ENCODE measurements at places on chromosomes 6 and 20.
A peak's percentile ranks its signal among the peaks of the same experiment; 100 is the strongest.

- no peak for DNase-seq
These were observed 131.6 kb downstream of the KIF6 start for GRCh38 chr6:39593646-39594045.

DNA sequence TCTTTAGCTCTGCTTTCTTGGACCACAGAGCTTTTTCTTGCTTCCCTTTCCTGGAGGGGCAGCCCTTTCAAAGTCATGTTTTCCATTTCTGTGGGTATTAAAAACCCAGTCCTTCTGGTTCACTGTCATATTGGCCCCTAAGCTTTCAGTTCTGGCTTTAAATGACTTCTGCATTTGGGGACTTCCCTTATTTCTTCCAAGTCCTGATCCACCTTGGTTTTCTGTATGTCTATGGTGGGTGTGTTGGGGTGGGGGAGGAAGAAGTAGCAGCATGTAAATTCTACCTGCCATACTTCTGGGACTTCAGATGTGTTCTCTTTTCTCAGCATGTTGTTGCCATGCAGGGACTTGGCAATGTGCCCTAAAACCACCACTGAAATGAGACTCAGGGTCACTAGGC is 77.1 kb upstream of the EMILIN3 start:
- no peak for DNase-seq

GRCh38 chr6:45000833-45001232 is 327.3 kb upstream of the RUNX2 start:
- no peak for DNase-seq

DNA sequence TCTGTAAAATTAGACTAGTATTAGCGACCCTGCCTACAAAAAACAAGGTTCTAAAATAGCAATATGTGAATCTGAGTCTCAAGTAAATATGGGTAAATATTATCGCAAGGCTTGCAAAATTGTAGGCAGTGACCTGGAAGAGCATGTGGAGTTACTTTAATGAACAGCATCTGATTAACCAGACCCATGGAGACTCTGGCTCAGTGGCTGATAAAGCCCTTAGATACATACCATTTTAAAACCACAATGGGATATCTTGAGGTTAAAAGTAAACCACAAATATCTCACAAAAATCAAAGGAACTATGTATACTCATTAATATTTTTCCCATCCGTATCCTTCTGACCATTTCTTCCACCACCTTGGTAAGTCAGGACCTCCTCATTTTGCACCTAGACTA is 187.0 kb downstream of the MTFR2 start:
- DNase-seq: no peak

- DNase-seq: no peak
These were observed 149.3 kb downstream of the TAF4 start for GRCh38 chr20:61916318-61916891.

- no peak for DNase-seq
These were observed 320.1 kb upstream of the FKBP1C start for GRCh38 chr6:62891065-62891647.

- no peak for DNase-seq
These were observed 58.5 kb downstream of the PCNA start for GRCh38 chr20:5061213-5061612.

DNA sequence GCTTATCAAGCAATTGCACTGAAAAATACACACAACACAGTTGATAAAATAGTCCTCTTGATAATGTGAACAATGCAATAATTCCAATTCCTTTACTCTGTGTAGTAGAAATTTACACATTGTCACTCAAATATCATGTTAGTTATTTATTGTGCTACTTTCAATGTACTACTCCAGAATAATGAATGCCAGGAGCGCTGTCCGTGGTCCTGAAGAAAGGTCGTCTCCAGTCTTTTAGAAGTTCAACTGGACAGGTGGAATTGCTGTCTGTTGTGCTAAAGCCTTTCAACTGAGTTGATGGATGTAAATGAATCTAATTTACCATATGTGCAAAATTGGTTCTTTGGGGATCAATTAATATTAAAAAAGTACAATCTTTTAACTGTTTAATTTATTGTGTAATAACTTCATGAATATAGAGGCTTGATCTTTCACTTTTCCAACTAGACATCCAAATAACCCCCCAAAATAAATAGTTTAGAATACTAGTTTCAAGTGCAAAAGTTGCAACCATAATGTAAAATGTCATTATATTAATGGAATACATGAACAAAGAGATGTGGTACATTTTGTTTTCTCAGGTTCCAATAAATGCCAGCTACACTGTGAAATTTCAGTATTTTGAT is 3.2 kb downstream of the GRIK2 start:
- DNase-seq: no peak

DNA sequence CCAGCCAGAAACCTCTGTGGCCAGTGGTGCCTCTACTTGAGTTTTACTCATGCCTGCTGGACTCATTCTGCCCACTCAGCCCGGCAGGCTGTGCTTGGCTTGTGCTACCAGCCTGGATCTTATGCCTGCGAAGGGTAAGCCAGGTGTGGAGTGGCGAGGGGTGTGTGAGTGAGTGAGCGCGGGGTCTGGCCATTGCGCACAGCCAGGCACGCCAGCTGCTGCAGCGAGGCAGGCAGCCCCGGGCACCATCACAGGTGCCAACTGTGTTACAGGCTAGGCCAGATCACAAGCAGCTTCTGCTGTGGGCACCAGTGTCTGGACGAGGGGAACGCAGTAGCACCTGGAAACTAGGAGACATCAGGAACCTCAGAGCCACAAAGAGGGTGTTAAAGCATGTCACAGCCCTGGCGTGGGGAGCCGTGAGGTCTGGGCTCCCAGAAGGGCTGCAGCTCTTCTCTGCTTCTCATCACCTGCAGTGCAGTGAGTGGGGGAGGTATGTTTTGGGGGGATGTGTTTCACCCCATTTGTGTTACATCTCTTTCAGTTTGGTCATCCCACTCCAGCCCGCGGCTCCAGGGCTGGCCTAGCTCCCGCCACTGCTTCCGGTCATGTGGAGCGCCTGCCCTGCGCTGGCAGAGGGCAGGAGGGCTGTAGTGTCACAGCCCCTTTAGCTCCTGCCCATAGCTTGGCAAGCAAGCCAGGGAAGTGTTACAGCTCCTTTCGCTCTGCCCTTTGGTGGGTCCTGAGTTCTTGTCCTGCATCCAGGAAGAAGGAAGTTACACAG is 379.7 kb upstream of the IMPG1 start:
- no peak for DNase-seq

DNA sequence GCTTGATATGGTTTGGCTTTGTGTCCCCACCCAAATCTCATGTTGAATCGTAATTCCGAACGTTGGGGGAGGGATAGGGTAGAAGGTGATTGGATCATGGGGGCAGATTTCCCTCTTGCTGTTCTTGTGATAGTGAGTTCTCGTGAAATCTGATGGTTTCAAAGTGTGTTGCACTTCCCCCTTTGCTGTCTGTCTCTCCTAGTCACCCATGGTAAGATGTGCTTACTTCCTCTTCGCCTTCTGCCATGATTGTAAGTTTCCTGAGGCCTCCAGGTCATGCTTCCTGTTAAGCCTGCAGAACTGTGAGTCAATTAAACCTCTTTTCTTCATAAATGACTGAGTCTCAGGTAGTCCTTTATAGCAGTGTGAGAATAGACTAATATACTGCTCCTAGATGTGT is 19.9 kb downstream of the PFDN4 start:
- no peak for DNase-seq

DNA sequence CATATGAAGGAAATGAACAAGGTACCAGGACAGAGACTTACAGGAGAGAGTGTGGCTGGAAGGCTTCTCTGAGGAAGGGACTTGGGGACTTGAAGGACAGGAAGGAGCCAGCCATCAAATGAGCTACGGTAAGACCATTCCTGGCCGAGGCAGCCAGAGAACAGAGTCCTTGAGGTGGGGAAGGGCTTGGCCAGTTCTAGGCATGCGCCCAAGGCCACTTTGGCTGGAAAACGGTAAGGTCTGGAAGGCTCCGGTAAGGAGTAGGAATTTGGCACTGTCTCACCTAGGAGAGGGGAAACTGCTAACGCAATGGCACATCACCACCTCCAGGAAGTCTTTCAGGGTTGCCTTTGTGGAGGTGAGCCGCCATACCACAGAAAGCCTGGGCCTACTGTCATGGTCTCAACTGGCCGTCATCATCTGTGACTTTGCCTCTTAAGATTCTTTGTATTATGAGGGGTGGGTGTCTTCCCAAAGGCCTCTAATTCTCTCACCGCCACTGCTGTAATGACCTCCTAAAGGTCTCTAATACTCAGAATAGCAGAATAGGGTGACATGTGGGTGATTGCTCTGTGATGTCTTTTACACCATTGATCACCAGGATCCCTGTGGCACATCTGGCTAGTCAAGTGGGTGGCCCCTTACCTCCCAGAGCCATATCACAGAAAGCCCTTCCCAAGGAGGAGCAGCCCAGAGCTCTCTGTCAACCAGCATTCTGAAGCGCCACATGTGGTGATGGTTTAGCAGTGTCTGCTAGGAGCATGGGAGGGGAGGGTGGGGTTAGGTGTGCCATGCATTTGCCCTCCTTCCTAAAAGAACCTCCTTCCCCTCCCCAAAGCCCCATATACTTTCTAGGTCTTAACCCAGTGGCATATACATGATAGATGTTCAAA is 17.7 kb upstream of the STX16 start:
- peak; percentile 38 for DNase-seq

DNA sequence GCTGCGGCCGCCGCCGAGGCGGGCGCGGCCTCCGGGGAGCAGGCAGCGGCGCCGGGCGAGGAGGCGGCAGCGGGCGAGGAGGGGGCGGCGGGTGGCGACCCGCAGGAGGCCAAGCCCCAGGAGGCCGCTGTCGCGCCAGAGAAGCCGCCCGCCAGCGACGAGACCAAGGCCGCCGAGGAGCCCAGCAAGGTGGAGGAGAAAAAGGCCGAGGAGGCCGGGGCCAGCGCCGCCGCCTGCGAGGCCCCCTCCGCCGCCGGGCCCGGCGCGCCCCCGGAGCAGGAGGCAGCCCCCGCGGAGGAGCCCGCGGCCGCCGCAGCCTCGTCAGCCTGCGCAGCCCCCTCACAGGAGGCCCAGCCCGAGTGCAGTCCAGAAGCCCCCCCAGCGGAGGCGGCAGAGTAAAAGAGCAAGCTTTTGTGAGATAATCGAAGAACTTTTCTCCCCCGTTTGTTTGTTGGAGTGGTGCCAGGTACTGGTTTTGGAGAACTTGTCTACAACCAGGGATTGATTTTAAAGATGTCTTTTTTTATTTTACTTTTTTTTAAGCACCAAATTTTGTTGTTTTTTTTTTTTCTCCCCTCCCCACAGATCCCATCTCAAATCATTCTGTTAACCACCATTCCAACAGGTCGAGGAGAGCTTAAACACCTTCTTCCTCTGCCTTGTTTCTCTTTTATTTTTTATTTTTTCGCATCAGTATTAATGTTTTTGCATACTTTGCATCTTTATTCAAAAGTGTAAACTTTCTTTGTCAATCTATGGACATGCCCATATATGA is 3.2 kb downstream of the MARCKS start:
- DNase-seq: no peak

Measured in activated effector memory CD4-positive, alpha-beta T cell treated with anti-CD3 and anti-CD28 coated beads, Interleukin-2, amount 50 U/mL, for 16 hours (primary cell).